Stimulated activated CD4-positive, alpha-beta T cell treated with anti-CD3 and anti-CD28 coated beads, TNF-alpha, amount 100 ng/mL, for 24 hours (primary cell): ENCODE measurements at places on chromosomes 11 and 22.

DNA sequence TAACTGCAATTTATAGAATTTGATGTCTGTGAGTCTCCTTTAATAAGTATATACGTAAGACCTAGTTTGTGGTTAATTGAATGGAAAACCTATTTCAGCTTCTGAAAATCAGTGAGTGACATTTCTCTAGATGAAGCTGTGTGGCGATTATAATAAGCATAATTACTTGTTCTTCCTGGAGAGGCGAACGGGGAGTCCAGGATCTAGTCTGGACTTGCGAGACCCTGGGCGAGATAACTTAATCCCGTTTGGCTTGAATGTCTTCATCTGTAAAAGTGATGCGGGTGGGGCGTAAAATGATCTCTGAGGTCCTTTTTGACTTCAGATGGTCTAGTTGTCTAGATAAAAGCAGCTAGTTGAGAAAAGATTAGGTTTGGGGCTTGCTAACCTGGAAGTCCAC is 1.1 kb downstream of the PRRG4 start:
- DNase-seq = no peak

DNA sequence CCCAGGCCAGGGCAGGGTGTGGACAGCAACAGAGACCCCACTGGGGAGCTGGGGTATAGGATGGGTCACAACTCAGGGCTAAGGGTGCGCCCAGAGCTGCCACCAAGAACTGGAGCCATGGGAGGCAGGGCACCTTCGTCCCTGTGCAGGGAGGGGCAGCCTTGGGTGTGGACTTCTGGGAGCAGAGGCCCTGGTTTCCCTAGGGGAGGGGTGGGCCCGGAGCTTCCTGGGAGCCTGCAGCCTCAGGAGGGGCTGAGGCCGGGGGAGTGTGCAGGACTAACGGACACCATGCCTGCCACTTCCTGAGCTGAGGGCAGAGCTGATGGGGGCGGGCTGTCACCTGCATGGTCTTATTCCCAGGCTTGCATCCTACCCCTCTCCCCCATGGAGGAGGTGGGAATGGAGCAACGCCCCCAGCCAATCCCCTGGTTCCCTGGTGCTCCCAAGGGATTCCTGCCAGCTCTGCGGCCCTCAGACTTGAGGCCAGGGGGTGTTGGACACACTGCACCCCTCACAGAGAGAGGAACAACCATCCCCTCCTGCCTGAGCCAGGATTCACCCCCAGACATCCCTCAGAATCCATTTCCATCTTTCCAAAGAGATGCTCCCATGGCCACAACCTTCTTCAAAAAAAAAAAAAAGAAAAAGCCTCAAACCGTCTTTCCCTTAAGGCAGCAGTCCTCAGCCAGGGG is 225.7 kb downstream of the CTTN start:
- no peak for DNase-seq

- DNase-seq = no peak
Observed at GRCh38 chr11:9905501-9905951, 241.6 kb downstream of the SWAP70 start.

DNA sequence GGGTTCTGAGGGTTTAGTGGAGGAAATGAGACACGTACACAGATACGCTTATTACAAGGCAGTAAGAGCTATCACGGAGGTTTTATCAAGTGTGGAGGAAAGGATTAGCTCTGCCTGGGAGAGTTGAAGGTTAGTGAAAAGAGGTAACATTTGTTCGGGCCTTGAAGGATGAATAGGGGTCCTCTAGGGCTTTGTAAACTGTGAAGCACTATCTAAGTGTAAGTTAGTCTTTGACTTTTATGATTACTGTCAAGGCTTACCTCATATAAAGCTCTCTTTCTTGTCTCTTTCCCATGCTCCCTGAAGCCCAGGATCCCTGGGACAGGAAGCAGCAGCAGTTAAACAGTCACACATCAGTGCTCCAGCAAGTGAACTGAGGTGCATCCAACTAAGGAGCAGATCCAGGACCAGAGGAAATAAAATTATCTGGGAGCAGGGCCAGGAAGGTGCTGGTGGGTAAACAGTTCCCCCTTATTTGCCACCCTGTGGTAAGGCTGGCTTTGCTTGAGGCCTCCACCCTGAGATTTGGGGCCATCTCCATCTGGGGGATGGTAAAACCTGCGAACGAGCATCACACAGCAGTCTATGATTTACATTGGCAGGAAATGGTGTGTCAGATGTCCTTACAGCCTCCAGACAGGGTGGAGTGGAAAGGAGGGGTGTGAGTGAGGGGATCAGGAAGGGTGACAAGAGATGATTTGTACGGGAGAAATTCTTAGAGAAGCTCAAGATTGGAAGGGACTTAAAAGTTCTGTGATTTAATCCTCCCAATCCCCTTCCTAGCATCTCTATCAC is 27.2 kb downstream of the GVQW3 start:
- DNase-seq = no peak

DNA sequence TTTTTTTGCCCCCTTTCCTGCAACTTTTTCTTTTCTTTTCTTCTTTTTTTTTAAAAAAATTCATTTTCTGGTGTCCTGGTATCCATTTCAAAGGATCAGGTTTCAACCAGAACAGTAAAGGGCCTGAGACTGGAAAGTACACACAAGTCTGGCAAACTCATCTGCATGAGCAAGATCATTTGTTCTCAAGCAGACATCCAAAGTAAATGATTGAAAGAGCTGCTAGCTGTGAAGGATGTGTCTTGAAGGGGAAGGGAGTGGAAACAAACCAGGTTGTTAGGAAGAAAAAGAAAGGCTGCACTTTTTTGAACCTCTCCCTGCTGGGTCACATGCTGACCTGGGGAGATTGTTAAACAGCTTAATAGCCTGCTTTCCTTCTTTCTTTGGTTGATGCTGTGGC is 5.3 kb downstream of the YAP1 start:
- no peak for DNase-seq

GRCh38 chr11:115276799-115277198 is 227.4 kb downstream of the CADM1 start:
- DNase-seq = no peak

DNA sequence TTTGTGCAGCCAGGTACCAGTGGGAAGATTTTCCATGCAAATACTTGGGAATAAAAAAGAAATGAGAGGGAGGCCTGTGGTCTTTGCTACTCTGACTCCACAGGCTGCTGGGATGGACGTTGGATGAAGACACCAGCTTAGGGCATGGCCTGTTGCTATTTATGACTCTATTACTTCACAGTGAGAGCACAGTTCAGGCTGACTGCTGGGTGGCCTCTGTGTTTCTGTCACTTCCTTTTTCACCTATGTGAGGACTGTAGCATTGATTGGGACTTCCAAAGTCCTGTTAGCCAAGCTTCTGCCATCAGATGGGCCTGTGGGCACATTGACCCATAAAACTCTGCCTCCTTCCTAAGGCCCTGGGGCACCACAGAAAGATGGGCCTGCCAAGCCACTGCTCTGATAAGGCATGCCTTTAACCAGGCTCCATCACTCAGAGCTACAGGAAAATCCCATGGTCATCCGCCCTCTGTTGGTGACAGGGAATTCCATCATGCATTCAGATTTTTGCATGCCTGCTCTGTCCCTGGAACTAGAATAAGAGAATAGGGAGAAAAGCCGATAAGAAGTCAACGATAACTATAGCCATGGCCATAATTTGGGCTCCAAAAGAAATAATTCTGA is 64.6 kb downstream of the KCNJ1 start:
- no peak for DNase-seq

DNA sequence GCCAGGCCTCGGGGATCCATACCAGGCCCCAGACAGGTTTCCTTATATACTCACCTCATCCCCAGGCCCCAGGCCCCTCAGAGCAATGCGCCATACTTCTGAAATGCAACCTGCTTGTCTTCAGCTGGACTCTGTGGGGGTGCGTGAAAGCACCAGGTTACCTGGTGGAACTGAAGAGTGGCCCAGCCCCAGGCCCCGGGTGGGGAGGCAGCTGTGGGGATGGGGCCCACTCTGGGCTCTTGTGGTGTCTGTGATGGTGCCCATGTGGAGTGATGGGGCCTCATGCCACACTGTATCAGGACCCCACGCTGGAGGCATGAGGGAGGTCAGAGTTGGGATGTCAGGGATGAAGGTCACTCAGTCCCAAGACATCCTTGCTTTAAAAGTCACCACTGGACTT is 999.0 kb downstream of the BRD1 start:
- no peak for DNase-seq

DNA sequence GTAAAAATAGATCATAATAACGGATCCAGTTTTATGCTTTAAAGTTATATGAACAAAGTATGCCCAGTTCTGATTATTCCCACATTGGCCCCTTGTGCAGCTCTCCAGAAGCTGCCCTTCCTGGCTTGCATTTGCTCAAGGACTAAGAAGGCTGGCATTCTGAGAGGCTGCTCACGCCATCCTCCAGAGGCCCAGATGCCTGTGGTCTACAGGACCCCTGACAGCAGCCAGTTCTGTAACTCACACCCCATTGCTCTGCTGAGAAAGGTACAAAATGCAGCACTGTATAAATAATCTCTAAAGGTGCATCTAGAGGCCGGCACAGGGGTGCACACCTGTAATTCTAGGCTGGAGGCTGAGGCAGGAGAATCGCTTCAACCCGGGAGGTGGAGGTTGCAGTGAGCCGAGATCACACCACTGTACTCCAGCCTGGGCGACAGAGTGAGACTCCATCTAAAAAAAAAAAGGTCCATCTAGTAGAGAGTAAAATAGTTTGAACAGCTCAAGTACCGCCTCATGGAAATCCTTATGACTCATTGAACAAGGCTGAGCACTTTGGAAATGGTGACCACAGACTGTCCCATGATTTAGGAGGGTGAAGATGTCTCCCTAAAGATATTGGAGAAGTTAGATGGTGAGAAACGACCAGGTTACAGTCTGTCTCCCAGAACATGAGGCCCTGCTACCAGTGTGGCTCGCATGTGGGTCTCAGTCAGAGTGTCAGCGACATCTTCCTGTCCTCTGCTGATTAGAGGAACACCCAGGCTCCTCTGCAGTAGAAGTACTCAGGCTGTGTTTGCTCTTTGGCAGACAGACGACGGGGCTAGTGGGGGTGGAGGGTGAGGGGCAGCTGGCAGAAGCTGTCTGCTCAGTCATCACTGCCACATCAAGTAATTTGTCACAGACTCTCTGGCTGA is 56.3 kb downstream of the KREMEN1 start:
- no peak for DNase-seq

DNA sequence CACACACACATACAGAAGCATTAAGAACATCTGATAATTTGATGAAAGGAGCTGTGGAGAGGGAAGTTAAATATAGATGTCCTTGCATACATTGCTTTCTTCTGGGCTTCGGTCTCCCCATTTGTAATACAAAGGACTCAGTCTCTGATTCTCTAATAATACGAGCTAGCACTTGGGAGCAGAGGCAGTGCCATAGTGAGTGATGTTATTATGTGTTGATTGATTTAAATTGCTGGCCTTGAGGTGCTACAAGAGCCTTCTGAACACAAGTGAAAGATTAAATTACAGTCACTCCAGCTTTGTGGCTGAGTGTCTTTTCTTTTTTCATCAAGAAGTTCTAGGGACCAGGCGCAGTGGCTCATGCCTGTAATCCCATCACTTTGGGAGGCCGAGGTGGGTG is 61.5 kb upstream of the HMGXB4 start:
- DNase-seq = no peak

DNA sequence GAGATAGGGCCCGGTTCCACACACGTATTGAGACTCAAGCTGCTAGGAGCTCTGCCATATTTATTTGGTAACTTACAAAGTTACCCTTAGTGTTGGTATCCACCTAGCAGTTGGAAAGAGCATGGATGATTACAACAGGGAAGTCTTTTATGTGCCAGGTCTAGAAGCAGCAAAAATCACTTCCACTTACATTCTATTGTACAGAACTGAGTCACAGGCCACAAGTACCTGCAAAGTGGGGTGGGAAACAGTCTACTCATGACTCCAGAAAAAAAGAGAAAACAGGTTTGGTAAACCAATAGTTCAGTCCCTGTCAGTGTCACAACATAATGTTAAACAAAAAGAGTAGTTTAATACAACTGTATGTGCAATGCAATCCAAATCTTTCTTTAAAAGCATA is 279.6 kb upstream of the PITPNB start:
- no peak for DNase-seq

- no peak for DNase-seq
Observed at GRCh38 chr11:59216641-59217564, 4.2 kb upstream of the MPEG1 start.

DNA sequence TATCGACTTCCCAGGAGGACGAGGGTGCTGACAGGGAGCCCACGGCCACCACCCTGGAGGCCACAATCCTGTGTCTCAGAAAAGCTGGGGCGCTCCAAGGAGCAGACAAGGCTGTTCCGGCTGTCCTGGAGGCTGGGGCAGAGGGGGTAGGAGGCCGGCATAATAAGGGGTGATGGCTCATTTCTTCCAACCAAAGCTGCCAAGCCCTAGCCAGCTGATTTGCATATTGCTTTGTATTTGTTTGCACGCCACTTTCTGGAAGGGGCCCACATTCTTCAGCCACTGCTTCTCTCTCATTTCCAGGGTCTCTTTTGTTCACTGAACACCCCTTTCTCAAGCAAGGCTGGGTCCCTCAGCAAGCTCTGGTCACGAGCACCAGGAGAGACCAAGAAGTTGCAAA is 4.7 kb downstream of the PDE2A start:
- DNase-seq = no peak

DNA sequence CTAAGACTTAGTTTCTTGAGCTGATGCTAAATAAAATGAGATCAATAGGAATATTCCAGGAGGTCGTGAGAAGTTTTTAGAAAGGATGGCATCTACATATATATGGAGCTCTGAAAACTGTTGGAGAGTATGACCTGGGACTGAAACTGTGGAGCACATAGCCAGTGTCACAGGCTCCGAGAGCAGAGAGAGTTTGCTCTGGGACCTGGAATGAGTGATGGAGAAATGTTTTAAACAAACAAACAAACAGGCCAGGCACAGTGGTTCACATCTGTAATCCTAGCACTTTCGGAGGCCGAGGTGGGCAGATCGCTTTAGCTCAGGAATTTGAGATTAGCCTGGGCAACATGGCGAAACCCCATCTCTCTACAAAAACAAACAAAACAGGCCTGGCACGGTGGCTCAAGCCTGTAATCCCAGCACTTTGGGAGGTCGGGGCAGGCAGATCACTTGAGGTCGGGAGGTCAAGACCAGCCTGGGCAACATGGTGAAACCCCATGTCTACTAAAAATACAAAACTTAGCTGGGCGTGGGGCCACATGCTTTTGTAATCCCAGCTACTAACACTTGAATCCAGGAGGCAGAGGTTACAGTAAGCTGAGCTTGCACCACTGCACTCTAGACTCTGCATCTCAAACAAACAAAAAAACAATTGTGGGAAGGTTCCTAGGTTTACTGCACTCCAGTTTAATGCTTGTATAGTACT is 67.1 kb downstream of the SLC35F2 start:
- DNase-seq = no peak

DNA sequence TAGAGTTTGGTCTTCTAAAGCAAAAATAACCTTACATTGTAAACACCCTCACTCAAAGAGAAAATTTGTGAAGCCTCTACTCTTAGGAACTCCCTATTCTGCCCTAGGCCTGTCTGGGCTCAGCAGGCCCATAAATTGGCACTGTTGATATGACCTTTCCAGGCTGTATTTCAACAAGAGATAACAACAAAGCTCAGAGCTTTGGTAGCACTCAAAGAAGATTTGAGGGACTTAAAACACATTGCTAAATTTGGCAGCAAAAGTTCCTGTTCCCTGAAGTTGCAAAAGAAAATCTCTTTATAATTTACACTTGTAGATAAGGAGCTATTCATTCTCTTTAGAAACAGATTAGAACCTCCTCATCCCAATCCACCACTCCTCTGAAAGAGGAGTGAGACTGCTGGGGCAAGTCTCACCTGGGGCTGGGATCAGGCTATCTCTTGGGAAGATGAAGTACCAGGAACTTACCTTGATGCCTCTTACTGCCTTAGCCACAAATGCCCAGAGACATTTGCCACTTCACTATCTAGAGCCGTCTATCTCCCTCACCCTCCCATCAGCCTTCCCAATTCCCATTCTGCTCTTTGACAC is 110.4 kb upstream of the AKIP1 start:
- no peak for DNase-seq

- DNase-seq = no peak
Observed at GRCh38 chr11:79482800-79483199, 42.0 kb upstream of the TENM4 start.
